H1 (cell line): ENCODE measurements at places on chromosomes 12 and 14. TPM values are rescaled to one million over a fixed set of nuclear protein-coding genes. Genes with fewer than 3 reads are reported as not detected.

DNA sequence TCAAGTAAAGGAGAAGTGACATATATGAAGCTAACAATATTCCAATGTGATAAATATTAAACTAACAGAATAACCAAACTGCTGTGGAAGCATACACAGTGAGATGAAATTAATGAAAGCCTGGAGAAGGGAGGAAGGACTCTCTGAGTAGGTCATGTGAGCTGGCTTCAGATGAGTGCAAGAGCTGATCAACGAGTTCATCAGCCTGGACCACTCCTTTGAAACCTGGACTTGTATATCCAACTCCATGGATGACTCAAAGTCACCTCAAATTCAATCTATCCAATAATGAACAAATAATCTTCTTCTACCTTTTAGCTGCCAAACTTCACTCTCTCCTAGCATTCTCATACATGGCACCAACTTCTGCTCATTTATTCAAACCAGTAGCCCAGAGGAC lies 246.1 kb downstream of the SSPN start:
- no peak for DNase-seq

DNA sequence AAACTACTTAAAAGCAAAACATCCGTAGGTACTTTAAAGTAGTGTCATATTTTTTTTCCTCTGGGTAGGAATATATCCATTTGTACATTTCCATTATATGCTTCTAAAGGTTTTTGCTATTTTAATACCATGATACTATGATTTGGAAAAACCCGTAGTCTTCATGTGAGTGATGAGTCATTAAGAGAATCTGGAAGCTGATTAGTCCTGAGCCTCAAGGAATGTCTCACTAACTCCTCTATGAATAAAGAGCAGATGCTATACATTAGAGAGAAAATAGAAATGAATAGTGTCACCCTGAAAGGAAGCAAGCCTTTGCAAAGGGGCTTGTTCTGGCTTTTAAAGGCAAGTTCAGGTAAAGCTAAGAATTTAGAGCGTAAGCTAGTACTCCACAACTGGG lies 432.1 kb downstream of the CCDC91 start:
- DNase-seq: no peak

DNA sequence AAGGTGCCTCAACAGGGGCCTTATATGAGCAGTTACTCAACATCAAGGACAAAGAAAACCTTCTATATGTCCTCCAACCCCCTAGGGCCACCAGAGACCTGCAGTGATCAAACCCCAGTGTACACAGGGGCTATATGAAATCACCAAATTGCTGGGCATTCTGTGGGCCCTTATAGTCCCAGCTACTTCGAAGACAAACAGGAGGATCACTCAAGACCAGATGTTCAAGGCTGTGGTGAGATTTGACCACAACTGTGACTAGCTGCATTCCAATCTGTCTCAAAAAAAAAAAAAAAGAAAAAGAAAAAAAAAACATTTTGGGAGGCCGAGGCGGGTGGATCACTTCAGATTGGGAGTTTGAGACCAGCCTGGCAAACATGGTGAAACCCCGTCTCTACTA lies 51.0 kb upstream of the PRB2 start:
- DNase-seq: no peak

Gene CLEC14A
- 0.09 and 0.17 TPM in 2 replicates for polyA plus RNA-seq

Gene BICDL1
- polyA plus RNA-seq: 17.2 and 18.4 TPM in 2 replicates

Gene SARNP
- polyA plus RNA-seq: 140 and 226 TPM in 2 replicates
